ENCODE measurements at places on chromosomes 3 and 15. TPM values are rescaled to one million over a fixed set of nuclear protein-coding genes. Genes with fewer than 3 reads are reported as not detected.

CCR3 gene
- 1.4 TPM for total RNA-seq

GOLGA8G gene
- total RNA-seq: not detected

- DNase-seq: no peak
Measured at GRCh38 chr15:101156509-101157159, 95.2 kb downstream of the CHSY1 start.

GRCh38 chr3:195181741-195182469 is 89.1 kb downstream of the XXYLT1 start:
- DNase-seq: no peak

DNA sequence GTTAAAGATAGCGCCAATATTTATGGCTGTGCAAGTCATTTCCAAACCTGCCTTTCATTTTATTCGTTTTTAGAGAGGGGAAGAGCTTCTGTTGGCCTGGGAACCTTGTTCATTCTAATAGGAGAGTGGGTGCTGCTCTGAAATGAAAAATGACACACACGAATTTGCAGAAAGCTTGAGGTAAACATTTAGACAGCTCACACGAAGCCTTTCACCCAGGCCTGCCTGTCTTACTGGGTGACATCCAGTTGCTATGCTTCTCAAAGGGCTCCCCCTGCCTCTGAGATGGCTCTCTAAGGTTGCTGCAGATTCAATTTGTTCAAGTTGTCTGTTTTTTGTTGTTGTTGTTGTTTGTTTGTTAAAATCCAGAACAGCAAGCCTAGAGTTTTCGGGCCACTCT is 18.2 kb downstream of the PEX5L start:
- no peak for DNase-seq

- DNase-seq: no peak
Measured at GRCh38 chr3:137972396-137972795, 37.6 kb upstream of the CLDN18 start.

DNA sequence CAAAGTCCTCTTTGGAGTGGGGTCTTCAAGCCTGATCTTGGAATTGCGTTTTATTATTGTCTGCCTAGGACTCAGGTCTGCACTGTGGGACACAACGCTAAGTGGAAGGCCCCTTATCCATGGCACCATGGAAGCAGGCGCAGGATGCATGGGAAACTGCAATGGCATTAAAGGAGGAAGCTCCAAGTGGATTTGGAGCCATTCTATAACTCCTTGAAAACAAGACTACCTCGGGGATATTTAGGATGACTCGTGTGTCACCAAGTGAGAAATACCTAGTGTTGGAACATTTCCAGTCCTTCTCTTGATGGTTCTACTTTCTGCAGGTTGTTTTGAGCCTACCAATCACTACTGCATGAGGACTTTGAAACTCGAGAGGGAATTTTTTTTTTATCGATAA is 126.6 kb upstream of the ZBED2 start:
- DNase-seq: no peak

Measured in activated CD8-positive, alpha-beta memory T cell treated with anti-CD3 and anti-CD28 coated beads, Interleukin-2, amount 10 ng/mL, durations not matched to agents 7 days and 5 days (primary cell).